ENCODE measurements at places on chromosomes 12 and 14.
A peak's percentile ranks its signal among the peaks of the same experiment; 100 is the strongest.

- no peak for DNase-seq
These were observed 1113.6 kb upstream of the SEL1L start for GRCh38 chr14:82647088-82647810.

GRCh38 chr14:100868621-100869370, 34.7 kb downstream of the RTL1 start:
- no peak for DNase-seq

DNA sequence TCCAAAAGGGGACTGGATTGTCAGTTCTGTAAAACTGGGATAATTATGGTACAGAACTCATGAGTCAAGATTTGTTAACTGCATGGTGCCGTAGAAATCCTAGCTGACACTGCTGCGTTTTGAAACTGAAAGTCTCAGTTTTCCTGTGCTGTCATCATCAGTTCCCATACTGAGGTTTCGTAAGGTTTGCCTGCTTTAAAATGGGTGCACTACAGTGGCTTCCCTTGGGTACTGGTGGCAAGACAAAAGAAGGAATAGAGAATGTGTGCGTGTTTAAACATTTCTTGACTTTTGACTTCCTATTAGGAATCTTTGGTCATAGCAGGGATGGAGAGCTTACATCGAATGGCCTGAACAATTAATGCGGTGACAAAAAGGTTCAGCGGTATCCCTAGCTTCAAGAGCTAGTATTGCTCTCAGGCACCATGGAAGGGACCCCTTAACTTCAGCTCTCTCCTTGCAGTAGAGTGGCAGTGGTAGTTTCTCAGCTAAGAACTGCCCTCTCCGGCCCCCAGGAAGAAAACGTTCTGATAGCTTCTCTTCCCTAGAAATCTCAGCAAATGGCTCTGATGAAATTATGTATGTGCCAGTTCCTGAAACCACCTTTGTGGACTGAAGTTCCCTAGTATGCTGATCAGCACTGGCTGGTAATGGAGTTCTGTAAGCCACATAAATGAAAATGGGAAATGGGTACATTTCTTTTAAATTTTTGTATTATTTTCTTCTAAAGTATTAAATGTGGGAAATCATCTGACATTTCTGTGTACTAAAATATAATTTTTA, 28.9 kb downstream of the ANO6 start:
- DNase-seq, result peak; percentile 46

- peak; percentile 94 for DNase-seq
These were observed 183.1 kb downstream of the TMTC3 start for GRCh38 chr12:88325076-88325815.

DNA sequence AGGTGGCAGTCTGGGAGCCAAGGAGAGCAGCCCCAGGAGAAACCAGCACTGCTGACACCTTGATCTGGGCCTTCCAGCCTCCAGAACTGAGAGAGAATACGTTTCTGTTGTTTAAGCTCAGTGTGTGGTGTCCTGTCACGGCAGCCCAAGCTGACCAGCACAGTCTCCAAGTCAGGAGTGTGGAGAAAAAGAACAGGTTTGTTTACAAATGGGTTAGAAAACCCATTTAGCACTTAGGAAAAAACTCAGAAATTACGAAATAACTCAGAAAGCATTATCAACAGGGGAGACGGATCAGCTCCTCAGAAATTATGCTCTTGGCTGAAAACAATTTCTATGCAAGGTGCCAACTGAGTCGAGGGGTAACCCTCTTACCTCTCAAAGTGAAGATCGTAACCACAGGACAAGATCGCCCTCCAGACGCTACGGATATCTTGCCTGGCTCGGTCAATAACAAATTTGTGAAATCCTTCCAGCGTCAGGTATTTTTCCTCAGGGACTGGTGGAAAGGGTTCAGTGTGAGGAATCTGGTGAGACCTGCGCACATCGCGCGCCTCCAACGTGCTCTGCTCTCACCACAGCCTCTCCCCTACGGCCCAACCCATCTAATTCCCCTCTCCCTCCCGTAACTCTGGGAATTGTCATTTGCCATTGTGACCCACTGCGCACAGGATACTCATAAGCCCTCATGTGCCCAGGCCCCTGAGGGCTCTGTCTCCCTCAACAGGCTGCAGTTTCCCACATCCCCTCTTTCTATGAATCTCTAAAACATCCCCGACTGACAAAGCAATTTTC, 50.2 kb downstream of the TRAFD1 start:
- DNase-seq, result no peak

DNA sequence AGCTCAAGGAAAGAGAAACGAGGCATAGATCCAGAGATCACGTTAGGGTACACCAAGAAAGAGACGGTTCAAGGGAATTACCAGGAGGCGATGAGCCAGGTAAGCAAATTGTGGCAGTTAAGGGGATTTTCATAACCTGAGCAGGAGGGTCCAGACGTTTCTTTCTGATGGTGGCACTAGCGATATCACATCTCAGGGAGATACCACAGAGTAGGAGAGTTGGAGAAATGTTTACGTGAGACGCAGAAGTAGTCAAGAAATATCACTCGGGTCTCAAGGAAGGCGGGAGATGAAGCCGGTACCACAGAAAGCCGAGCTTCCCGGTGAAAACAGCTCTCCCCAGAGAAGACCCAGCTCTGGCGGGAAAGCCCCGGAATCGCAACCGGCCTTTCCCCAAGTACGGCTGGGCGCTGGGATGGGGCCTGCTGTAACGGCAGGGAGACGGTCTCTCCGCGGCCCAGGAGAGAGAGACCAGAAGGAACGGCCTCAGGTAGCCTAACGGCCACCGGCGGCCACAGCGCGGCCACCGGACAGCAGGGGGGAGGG, 485 bp downstream of the SENP1 start:
- DNase-seq, result no peak

DNA sequence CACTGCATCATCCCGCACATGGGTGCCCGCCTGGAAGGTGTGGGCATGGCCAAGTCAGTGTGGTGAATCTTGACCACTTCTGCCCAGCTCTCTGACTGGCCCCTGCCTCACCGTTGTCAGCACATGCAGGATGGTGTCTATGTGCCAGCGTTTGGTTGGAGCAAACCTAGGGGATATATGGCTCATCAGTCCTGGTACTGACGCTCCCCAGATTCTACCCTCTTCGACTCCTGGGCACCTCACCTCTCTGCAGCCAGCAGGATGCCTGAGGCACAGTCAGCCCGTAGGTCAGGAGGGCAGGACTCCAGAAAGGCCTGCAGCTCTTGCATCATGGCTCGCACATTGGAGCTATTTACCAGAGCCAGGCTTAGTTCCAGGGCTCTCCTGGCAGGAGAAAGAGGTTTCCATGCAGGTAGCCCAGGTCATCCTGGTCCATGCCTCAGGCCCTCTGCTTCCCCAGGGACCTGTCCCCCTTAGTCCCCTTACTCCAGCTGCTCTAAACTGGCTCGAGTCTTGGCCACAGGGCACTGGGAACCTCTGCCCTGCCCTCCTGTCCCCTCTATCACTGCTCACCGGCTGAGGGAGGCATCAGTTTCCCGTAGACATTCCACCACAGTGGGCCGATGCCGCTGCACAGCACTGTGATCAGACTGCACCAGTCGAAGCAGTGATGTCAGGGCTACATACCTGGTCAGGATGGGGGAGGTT, 4.0 kb downstream of the AP1G2 start:
- no peak for DNase-seq

Data from fibroblast of skin of scalp (primary cell).